Dorsolateral prefrontal cortex (tissue), 122 donors: ENCODE measurements at places on chromosomes 1 and 21.

GRCh38 chr1:119139857-119140176 is 636 bp downstream of the WARS2 start:
- DNase-seq = peak; percentile 55

GRCh38 chr1:220747437-220748088 is 559 bp upstream of the MTARC2 start:
- DNase-seq = no peak

DNA sequence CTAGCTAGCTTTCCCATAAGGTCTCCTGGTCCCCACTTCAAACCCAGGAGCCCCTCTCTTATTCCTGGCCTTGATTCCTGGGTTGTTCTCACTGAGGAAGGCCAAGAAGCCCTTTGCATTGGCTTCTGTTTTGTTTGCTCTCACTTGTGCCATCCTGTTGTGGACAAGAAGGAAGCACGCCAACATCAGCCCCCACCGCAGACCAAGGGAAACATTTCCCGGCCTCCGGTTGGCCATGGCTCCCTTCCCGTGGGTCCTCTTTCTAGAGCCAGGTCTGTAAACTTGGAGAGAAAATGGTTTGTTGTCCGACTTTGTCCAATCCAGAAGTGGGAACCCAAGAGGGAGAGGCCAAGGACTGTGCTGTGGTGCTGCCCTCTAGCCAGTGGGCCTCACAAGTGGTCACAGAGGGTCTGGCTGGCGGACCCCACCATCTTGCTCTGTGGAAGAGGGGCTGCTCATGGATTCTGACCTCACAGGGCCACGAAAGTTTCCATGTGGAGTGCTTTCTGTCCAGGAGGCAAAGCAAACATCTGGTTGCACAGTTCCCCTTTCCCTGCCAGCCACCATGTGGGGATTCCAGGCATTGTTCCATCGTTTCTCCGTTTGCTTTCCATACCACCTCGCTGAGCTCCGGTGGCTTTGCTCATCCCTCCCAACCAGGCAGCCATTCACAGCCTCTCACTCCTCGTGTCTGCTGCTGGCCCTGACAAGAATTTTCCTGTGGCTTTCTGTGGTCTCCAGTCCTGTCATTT is 18.9 kb upstream of the TENT5C start:
- DNase-seq = no peak

GRCh38 chr1:97820470-97821188 is 100.2 kb downstream of the DPYD start:
- no peak for DNase-seq

- DNase-seq = no peak
Observed at GRCh38 chr21:43921979-43922945, 57.2 kb downstream of the AGPAT3 start.

DNA sequence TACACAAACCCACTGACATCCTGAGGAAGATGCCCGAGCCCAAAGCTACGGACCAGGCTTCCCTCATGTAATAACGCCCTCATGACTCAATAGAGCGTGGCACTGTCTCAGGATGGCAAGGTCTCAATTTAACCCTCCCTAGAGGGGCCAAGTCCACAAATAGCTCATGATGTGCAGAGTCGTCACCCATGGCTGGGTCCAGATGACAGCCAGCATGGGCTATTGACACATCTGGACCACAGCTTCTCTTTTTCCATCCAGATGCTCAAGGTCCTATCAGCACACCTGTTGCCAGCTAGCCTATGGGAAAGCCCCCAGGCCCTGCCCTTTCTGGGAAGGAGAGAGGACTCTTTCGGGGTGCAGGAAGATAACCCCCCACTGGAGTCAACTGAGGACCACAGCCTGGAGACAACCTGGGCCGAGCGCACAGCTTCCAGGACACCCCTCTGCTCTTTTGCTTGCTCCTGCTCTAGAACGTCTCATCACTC is 2.8 kb downstream of the LAPTM5 start:
- DNase-seq = no peak

GRCh38 chr1:116242741-116243140 is 130.3 kb upstream of the ATP1A1 start:
- DNase-seq = no peak

- DNase-seq = no peak
Observed at GRCh38 chr1:32742956-32743355, 40.4 kb upstream of the SYNC start.

GRCh38 chr1:164743976-164744375 is 185.0 kb downstream of the PBX1 start:
- DNase-seq = no peak

DNA sequence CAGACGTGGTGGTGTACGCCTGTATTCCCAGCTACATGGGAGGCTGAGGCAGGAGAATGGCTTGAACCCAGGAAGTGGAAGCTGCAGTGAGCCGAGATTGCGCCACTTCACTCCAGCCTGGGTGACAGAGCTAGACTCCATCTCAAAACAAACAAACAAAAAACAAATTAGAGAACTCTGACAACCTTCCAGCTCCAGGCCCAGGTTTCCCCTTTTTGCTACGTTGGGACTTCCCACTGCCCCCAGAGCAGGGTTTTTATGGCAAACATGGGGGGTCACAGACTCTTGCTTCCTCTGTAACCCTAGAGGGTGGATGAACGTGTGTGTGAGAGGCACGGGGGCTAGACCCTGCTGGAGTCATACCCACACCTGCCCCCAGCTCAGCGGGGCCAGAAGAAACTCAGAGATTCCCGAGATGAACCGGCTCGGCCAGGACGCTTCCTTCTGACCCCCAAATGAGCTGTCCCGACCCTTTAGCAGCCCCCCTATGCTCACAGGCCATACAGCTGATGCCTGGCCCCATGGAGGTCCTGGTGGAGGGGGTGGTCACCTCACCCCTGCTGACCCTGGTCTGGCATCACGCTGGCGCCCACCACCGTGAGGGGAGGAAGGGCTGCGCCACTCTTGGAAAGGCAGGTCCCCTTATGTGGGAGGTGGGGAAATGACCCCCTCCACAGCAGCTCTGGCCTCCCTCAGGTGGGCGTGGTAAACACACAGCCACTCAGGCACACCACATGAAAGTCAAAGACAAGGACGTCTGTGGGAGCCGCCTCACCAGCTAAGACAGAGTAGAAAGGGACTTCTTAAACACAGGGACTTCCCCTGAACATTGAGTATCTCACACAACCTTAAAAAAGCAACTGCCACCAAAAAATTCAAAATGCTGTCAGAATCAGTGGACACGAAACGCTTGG is 7.1 kb downstream of the GPR157 start:
- DNase-seq = no peak

DNA sequence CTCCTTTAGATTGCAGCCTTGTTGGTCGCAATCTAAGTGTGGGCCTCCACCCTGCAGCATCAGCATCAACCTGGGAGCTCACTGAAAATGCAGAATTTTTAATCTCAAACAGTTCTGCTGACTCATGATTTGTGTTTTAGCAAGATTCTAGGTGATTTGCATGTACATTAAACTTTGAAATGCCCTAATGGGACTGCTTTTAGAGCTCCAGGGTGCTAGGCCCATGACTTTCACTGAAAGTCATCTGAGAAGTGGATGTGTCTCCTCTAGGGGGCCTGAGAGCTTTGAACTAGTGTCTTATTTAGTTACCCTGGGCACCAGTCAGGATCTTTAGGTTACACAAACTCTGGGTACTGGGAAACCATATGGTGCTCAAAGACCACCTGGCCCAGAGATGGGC is 9.0 kb downstream of the TRIM67 start:
- no peak for DNase-seq

- no peak for DNase-seq
Observed at GRCh38 chr1:61313906-61314422, 231.6 kb downstream of the NFIA start.

DNA sequence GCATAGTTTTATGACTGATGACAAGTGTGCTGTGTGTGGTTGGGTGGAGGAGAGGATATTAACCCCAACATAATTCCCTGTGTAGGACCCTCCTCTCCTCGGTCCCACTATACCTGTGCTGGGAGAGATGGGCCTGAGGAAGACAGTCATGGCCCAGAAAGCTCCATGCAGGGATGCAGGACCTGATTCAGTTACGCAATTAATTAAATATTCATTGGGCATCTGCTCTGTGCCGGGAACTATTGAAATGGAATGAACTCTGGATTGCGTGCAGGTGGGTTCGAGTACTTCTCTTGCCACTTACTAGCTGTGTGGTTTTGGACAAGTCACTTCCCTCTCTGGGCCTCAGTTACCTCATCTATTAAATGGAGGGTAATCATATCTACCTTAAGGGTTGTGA is 74.6 kb downstream of the CD247 start:
- no peak for DNase-seq

DNA sequence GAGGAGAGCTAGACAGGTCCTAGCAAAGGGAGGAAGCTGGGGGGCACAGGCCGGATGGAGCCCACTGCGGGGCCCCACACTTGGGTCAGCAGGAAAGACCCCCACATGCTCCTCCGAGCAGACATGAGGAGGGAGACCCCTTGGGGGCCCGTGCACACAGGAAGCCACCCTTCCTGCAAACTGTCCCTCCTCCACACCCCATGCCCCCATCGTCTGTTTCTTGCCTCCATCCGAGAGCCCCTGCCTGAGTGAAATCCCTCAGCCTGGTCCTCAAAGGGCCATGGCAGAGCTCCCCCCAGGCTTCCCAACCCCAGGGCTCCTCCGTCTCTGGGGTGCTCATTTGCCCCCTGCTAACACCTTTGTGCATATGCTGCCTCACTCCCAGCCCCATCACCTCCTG is 168.0 kb downstream of the PRDM16 start:
- no peak for DNase-seq

DNA sequence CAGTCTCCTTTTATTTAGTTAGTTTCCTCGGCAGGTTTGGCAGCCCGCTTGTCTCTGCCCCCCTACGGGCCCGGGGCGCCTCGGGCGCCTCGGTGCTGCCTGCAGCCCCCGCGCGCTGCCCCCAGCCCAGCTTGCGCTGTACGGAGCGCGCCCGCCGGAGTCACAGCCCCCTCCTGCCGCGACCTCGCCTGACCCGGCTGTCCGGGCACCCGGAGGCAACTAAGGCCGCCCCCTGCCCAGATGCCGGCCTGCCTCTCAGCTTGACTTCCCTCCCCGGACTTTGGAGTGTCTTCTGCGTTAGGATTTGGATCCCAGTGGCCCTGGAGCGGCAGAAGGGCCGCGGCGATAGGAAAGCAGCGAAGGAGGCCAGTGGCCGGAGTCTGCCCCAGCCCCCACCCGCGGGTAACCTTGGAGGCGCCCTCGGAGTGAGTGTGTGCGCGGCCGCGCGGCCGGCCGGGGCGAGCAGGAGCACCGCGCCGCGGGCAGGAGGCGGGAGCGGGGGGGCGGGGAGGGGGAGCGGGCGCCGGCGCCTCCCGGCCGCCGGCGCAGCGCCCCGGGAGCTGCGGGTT is 7.6 kb downstream of the CDKN2C start:
- peak; percentile 46 for DNase-seq

DNA sequence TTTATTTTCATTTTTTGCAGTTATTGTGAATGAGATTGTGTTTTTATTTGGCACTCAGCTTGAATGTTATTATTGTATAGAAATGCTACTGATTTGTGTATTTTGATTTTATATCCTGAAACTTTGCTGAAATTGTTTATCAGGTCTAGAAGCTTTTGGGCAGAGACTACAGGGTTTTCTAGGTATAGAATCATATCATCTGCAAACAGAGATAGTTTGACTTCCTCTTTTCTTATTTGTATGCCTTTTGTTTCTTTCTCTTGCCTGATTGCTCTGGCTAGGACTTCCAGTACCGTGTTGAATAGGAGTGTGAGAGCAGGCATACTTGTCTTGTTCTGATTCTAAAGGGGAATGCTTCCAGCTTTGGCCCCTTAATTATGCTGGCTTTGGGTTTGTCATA is 27.3 kb downstream of the ZNF691 start:
- no peak for DNase-seq

- no peak for DNase-seq
Observed at GRCh38 chr1:223244366-223245103, 101.5 kb upstream of the TLR5 start.

GRCh38 chr1:43912607-43913006 is 21.0 kb upstream of the ARTN start:
- DNase-seq = no peak

DNA sequence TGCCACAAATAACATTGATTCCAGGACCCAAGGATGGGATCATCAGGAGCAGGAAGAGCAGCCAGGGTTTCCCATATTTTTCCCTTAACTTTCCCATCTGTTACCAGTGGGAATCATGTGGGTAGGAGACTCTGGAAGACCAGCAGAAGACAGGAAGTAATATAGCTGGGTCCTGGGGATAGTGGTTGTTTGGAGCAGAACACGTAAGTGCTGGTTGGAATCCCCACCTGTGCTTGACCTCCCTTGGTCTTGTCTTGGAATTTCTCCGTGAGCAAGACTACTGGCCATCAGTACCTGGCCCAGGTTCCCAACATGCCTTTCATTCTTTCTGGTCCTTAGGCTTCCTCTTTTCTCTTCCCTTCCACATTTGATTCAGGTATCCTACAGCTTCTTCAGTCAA is 20.9 kb upstream of the SLC27A3 start:
- no peak for DNase-seq

DNA sequence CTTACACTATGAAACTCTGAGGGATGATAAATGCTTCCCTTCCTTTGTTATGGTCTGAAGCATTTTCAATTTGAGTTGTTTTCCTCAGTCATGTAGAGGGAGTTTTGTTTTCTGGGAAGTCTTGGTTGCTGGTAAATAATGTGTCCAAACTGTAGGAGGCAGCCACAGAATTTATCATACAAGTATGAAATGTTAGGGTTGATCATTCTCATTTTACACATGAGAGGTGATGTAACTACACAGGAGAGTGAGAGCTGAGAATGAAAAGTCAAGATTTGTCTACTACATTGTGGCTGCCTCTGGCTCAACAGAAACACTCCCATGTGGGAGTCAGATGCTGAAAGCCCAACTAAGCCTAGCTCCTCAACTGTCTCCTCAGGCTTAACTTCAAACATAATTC is 182.5 kb upstream of the SGIP1 start:
- no peak for DNase-seq

DNA sequence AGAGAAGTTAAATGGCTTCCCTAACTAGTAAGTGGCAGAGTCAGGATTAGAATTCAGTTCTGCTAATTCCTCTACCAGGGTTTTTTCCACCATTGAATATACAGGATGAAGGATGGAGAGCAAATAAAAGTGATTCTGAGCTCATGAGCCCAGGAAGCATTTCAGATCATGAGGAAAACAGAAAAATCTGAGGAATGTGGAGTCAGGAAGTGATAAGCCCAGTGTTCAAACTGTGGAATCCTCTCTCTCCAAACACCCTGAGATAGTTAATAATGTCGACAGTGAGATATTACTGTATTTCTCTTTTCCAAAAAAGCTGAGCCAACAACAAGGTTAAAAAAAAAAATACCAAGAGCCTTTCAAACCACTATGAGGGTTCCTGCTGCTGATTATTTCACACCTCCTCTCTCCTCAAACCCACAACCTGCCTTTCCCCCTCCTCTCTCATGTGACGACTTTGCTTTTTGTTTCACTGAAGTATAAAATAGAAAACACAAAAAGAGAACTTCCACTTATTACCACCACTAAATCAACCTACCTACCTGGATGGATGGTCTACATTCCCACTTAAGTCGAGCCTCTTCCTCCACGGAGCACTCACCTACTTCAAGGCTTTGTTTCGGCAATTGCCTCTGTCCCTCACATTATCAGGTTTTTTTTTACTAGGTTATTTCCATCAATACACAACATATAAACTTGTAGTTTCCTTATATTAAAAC is 8.9 kb downstream of the SLAMF1 start:
- no peak for DNase-seq
